Fibroblast of mammary gland (primary cell): ENCODE measurements at places on chromosomes 2 and 18.

DNA sequence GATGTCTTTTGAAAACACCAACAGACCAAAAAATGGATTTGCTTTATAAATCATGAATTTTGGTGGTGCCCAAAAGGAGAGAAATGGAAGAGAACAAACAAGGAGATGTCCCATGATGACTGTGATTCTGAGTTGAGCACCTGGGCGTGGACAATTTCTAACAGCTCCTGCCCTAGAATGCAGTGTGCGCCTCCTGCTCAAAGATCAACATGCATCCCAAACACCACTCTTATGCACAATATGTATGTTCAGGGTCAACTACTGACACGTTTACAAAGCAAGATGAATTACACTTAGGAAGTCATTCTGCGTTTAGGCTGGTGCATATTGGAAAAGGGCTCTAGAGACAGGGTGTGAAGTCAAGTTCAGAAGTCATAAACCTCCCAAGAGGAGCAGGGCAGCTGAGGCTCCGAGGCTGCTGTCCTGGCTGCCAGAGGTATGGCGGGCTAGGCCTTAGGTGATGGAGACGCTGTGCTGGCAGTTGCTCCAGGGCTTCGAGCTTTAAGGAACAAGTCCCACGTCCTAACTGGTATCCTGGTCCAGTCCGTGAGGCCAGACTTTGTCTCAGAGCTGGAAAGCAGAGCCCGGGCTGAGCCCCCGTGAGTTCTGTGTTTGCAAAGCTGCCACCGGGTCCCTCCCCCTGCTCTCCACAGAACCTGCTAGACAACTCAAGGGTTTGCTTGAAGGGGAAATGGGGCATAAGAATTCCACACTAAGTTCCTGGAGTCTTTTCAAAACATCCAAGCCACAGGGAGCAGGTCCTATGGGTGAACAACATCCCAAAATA is 74.0 kb downstream of the ZNF516 start:
- no peak for DNase-seq

DNA sequence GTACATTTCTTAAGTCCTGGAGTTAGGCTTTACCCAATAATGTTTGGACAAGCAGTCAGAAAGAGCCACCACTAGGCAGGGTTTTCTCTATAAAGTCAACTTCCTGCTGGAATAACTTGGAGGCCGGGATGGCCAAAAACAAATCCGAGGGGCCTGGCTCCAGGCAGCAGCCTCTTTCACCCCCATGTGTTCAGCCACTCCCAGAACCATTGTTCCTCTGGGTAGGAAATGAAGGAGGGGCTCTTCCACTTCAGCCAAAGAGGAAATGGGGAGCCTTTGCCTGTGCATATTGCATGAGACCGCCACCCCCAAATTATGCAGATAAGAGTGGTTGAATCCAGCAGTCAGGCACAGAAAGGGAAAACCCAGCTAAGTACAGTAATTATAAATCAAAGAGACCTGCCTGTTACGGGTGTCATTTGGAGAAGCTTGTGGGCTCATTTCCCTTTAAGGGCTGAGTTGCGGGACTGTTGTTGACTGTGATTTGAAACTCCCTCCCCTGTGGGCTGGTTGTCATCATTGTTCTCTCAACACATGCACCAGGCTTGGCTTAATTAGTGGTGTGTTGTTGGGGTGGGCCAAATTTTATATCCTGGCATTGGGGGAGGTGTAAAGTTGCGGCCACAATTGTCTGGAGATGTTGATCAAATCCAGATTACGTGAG is 212.8 kb upstream of the SOX11 start:
- no peak for DNase-seq

- DNase-seq: no peak
Observed at GRCh38 chr2:172248381-172248780, 145.7 kb upstream of the DLX2 start.

DNA sequence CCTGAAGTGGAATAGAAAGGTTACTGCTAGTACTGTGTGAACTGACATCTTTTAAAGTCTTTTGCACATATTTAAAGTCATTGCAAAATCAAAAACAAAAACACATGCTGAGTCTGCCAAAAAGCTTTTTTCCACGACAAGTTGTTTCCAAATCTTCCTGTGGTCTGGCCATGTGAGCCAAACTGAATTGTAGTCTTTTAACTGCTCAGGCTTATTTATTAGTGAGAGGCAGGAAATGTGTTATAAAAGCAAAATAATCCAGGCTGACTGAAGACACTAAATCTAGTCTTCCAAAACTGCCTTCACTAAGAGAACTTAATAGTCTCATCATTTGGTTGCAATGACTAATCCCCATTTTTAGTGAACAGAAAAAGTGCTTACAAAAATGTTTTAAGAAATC is 2.3 kb downstream of the KRCC1 start:
- peak; percentile 87 for DNase-seq

DNA sequence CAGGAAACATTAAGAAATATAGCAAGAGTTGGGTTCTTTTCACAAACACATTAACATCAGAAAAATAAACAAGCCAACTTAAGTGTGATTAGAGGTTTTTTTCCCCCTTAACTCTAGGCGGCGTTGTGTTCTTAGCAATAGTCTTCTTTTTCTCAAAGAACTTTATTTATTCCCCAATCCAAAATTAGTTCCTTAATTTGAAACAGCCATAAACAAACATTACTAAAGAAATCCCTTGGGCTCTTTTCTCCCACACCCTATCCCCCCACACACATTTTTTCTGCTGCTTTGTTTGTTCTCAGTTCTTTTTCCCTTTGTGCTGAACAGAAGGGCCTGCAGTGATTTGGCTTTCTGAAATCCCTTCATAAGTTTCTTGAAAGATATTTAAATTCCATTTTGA is 13.2 kb upstream of the MYO1B start:
- peak; percentile 84 for DNase-seq

DNA sequence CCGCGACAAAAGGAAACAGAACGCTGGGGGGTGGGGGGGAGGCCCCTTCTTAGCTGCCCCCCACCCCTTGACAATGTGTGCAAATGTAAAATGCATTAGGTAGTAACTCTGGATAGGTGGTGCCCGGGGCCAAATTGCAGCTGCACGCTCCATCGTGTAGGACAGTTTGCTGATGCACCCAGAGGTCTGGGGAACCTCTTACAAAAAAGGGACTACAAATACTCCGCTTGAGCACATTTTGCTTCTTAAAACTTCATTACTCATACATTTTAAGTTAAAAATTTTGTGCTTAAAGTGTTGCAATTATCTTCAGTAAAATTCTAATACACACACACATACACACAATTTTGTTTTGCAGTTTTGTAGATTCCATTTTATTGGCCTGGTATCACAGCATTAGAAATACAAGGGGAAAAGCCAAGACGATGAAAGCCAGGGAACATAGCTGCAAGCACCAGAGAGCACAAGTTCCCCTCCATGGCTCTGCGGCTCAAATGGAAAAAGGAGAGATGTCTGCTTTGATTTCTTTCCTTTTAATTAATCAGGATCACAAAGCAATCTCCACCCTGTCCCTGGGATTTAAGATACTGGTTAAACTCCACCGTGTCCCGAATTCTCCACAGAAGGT is 582.1 kb downstream of the ZEB2 start:
- DNase-seq: no peak

DNA sequence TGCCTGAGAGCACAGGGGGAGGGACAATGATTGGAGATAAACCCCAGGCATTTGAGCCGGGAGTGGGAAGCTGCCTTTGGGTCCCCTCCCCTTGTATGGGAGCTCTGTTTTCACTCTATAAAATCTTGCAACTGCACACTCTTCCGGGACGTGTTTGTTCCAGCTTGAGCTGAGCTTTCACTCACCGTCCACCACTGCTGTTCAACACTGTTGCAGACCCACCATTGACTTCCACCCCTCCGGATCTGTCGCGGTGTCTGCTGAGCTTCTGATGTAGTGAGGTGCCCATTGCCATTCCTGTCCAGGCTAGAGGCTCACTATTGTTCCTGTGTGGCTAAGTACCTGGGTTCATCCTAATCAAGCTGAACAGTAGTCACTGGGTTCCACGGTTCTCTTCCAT is 231.6 kb upstream of the CWC22 start:
- DNase-seq: no peak

- peak; percentile 47 for DNase-seq
Observed at GRCh38 chr2:152336119-152336853, 1.3 kb downstream of the FMNL2 start.

- DNase-seq: no peak
Observed at GRCh38 chr2:101718993-101719571, 21.6 kb downstream of the MAP4K4 start.

DNA sequence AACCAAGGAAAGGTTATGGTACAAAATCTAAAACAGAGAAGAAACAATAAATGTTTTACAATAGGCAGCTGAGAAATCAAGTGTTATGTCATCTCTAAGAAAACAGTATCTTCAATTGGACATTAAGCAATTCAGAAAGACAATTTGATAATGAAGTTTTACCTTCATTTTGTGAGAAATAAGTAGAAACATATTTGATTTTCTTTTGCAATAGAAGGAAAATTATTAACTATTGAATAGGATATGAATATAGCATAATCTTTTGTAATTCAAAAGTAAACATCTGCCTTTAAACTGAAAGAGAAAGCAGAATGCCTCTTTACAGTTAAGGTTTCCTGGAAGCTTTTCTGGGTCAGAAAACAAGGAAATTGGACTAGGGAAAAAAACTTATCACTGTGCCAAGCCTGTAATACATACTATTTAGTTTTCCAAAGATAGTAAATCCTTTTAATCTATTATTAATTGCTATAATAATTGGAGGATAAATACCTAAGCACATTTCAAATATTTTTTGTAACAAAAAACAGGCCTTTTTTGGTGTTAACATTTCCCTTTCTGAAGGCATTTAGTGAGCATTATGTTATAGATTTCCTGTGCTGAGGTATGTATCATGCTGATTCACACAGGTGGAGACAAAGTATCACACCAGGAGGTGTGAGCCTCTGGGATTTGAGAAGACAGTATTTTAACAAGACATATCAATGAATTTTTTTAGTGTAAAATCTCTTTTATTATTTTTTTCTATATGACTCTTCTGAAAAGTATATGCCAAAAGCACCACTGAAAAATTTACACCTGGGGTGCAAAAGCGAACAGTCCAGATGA is 947.0 kb upstream of the CDH2 start:
- peak; percentile 6 for DNase-seq

GRCh38 chr2:119756837-119757236 is 2.9 kb upstream of the PTPN4 start:
- peak; percentile 98 for DNase-seq

DNA sequence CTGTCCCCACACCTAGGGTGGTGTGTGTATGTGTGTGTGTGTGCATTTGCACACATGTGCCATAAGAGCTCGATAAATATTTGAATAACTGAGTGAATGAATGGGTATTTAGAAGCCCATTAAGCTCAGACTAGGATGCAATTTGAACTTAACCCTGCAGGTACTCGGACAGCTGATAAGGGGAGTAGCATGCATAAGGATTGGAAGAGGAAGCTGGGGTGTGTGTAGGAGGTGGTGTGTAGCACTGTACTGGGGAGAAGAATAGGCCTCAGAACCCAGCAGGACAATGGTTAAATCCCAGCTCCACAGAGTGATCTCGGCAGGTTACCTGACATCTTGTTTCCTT is 1.8 kb upstream of the KCNF1 start:
- no peak for DNase-seq

GRCh38 chr18:31100436-31101182 is 1.6 kb downstream of the DSC2 start:
- no peak for DNase-seq

- no peak for DNase-seq
Observed at GRCh38 chr2:239601201-239601851, 200.5 kb upstream of the HDAC4 start.

DNA sequence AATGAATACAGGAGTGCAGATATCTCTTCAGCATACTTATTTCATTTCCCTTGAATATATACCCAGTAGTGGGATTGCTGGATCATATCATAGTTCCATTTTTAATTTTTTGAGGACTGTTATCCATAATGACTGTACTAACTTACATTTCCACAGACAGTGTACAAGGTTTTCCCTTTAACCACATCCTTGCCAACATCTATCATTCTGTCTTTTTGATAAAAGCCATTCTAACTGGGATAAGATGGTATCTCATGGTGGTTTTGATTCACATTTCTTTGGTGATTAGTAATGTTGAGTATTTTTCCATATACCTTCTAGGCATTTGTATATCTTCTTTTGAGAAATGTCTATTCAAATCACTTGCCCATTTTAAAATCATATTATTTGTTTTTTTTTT is 325.2 kb downstream of the CYP26B1 start:
- DNase-seq: no peak

DNA sequence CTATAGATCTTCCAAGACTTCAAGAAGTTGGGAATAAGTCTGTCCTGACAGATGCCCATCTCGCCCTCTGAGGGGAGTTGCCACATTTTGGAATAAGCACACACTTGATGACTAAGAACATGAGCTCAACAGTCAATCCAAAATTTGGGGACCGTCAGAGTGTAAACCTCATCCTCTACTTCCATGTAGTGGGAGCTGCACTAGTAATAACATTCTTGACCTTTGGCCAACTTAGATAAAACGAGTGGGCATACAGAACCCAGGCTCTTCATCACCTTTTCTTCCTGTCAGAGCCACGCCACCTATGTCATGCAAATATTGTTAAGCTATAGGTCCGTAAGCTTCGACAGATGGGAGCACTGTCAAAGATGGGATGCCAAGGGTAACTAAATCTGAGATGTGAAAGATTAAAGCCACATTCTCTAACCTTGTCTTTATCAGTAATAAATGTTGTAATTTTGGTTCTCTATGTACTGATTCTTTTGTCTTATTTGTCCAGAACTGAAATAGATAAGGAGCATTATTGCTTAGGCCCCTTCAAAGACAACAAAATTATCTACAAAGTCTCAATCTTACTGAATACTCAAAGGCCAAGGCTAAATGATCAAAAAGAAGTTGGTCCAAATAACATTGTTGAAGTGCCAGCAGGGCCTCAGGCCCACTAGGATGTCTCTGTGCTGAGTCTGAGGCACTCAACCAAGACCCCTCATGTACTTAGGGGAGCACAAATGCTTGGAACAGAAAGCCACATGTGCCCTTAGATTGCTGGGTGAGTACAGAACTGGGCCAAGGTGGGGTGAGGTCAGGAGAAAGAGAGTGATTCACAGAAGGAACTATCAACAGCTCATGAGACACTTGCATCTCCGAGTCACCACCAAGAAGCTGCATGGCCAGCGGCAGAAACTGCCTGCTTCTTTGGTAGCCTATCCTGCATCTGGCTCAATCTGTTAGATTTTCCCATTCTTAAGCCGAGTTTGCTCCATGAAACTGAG is 15.0 kb downstream of the CDH2 start:
- DNase-seq: peak; percentile 76
